Cortex of kidney (tissue), 1 donor: ENCODE measurements at places on chromosomes 7 and 10.

- no peak for DNase-seq
These were observed 27.9 kb downstream of the RALA start for GRCh38 chr7:39651265-39651664.

GRCh38 chr7:116500078-116500853 is 728 bp downstream of the CAV2 start:
- no peak for DNase-seq

DNA sequence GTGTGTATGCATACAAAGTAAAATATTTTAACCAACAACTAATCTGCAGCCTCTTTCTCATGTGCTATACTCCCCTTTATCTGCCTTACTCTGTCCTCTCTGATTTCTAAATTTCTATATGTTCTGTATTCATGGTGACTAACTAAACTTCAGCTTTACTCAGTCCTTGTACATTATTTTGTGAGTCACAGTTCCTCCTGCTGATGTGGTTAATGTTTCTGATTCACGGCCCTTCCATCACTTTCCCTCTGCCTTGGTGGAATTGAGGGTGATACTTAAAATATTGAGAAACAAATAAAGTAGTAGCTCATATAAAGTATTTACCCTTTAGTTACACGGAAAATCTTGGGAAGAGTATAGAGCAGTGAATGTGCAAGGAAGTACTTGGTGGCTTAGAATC is 899.1 kb upstream of the ZWINT start:
- no peak for DNase-seq

GRCh38 chr7:23472046-23472445 is 1.8 kb upstream of the IGF2BP3 start:
- no peak for DNase-seq

- no peak for DNase-seq
These were observed 52.9 kb downstream of the ZNF467 start for GRCh38 chr7:149720372-149721083.
